COLO829 (cell line): ENCODE measurements at places on chromosomes 12 and 14.

DNA sequence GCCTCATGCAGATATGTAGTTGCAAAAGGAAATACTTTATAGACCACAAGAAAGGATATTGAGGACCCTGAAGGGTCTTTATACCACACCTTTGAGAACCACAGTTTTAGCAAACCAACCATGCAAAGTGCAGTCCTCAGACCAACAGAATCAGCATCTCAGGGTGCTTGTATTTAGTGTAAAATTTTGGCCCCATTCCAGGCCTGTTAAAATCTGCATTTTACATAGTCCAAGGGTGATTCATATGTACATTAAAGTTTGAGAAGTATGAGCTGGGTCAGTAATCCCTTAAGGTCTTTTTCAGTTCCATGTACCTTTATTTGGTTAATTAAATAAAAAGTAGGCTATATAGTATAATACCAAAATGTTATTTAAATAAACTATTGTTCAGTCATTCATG, 91.2 kb downstream of the WNK1 start:
- no peak for DNase-seq

- no peak for DNase-seq
These were observed 15.2 kb downstream of the KLRK1 start for GRCh38 chr12:10374624-10375018.

GRCh38 chr12:20628226-20628787, 66.8 kb upstream of the SLCO1C1 start:
- DNase-seq, result no peak

DNA sequence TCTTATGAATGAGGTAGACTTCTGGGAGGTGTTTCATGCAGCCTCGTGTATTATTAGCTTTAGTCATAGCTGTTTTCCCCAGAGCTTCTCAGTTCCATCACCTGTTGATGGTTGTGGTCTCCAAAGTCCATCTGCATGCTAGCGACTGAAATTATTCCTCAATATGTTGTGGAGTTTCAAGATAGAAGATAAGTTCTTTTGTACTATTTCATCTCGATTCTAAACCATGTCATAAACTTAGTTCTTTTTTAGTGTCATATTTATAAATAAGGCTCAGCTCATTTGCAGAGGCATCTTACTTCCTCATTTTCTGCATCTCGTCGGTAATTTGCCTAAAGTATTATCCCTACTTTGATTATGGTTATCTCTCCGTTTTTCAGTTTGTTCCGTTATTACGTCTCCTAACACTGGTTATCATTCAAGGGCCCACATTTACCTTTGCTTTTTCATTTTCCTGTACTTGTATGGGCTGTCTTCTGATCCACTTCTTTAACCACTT, 119.1 kb downstream of the ITPR2 start:
- DNase-seq, result no peak

DNA sequence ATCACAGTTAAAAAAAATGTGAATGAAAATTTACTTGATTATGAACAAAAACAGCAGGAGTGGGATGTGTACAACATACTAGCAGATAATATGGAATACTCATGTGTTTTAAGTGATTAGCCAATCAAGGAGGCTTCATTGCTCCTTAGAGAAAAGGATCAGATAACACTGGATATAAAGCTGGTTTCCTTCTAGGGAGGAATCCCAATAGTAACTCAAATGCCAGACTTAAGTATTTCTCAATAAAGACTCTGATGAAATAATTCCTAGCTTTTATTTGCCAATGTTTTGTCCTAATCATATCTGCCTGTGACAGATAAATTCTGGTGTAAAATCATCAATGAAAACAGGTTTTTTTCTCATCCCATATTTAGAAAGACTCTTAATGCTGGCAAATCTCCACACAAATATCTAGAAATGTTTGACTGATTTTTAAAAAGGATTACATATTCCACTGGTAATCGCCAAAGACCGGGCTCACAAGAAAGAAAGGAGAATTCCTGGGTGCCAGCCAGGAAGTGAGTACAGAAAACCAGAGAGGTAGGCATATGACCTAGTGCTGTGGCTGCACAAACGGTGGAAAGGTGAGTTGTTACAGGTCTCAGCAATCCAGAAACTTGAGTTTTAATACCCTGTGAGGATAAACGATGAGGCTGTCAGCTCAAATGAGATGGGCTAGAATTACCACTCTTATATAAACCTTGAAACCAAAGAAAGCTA, 108.6 kb upstream of the TTC7B start:
- no peak for DNase-seq

DNA sequence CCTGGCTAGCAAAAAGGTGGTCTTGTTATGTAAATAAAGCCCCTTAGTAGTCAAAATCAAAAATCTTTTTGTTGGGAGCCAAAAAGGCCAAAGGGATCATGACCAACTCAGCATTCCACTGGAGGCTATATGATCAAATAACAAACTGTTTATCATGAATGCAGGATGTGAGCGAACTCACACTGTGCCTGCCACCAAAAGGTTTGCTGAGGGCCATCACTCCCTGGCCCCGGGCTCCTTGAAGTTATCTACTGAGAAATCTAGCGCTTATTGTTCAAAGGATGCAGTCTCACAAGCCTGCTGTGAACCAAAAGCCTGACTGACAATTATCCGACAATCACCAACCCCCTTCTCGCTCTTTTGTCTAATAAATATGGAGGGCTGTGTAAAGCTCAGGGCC, 107.2 kb upstream of the DDHD1 start:
- DNase-seq, result no peak

- DNase-seq, result no peak
These were observed 182.3 kb downstream of the NTF3 start for GRCh38 chr12:5614256-5614655.
